ENCODE measurements at places on chromosomes 16 and 17.

DNA sequence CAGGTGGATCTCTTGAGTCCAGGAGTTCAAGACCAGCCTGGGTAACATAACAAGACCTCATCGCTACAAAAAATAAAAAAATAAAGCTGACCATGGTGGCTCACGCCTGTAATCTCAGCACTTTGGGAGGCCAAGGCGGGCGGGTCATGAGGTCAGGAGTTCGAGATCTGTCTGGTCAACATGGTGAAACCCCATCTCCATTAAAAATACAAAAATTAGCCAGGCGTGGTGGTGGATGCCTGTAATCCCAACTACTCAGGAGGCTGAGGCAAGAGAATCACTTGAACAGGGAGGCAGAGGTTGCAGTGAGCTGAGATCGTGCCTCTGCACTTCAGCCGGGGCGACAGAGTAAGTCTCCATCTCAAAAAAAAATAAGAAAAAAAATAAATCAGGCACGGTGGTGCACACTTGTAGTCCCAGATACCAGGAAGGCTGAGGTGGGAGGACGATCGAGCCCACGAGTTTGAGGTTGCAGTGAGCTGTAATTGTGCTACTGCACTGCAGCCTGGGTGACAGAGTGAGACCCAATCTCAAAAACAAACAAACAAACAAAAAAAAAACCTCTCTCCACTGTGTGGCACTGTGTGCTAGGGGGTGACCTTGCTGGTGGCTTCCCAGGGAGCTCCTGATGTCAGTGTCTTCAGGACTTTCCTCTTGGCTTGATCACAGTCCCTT lies 19.8 kb upstream of the MAPK3 start:
- DNase-seq: no peak

DNA sequence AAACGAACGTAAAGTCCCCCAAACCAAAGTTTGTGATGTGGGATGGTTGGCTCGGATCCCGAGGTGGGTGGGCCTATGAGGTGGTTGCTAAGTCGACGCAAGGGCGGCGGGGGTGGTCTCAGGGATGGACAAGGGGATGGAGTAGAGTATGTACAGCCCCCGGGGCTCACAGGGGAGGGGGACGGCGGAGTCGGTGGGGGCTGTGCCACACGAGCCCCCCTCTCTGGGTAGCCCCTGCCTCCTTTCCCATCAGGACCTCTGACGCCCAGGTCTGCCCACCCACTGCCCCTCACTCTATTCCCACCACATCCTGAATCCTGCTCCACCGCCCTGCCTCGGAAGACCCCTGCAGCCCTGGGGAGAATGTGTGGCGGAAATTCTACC lies 15.2 kb downstream of the IL34 start:
- no peak for DNase-seq

DNA sequence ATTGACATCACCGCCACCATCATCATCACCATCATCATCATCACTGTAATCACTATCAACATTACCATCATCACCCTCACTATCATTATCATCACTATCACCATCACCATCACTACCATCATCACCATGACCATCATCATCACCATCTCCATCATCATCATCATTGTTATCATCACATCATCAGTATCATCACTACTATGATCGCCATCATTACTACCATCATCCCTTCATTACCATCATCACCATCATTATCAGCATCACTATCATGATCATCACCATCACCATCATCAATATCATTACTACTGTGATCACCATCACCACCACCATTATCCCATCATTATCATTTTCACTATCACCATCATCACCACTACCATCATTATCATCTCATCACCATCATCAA lies 368.3 kb downstream of the SEC14L1 start:
- no peak for DNase-seq

- DNase-seq: no peak
Observed at GRCh38 chr16:81254922-81255526, 16.5 kb downstream of the BCO1 start.

DNA sequence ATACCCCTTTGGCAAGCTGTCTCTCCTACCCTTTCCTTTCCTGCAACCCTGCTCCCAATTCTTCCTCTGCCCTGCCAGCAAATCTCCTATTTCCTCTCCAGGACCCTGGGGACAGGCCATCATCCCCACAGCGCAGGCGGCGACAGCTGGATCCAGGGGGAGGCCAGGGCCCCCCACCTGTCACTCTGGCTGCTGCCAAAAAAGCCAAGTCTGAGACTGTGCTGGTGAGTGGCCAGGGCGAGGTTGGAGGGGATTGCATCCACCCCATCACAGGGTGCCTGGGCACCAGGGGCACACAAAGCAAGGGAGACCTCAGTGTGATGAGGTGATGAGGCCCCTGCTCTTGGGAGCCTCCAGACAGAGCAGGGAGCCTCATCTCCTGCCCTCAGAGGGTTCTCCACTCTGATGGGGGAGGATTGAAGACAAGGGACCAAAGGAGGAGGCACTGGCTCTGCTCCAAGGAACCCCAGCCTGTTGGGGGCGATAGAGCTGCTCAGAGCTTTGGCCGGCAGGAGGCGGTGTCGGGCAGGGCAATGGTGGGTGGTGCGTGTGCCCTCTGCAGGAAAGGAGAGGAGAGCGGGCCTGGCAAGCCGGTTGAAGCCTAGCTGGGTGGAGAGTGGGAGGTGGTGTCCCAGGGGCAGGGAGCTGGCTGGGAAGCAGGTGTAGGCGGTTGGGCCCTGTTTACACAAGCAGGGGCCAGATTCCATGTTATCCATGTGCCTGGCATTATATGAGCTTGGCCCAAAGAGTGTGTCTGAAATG lies 15.6 kb upstream of the PDK2 start:
- DNase-seq: no peak

DNA sequence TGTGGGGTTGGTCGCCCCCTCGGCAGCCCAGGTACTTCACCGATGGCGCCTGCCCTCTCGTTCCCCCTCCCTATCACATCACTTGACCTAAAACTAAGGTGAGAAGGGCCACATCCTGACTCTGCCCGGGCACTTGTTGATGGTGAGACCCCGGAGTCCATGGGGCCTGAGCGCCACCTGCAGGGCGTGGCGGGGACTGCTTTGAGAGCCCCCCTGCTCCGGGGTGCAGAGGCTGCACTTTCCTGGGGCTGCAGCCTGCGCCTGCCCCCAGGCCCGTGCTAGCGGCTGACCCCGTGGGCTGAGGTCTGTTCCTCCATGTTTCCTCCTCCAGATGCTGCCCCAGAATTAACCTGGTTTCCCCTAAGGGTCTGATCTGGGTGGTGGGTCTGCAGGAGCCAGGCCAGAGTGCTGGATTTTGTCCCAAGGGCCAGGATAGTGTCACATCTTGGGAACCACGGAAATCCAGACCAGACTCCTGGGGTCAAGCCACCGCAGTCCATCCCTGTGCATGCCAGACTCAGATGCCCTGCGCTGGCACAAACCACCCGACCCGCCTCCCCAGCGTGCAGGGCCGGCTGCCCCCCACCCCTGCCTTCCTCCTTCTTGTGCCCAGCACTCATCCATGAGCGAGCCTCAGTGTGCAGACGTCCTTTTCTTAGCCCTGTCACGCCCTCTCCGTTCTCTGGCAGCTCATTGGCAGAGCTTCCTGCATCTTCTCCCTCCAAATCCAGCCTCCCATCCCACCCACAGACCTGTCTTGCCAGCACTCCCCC lies 2.7 kb downstream of the NDUFAF8 start:
- DNase-seq: peak; percentile 67

DNA sequence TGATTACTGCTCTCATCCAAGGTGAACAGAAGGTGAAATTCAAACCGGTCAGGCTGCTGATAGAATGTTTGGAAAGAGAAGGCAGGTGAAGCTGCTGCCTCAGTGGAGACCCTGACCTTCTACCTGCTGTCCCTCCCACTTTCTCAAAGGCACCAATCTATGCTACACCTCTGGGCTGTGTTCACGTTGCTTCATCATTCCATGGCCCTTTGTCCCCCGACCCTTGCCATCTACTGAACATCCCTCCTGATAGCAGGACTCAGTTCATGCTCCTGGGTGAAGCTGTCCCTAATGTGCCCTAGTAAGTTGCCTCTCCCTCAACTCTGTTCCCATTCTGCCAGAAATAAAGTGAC lies 44.2 kb upstream of the SOX9 start:
- no peak for DNase-seq

DNA sequence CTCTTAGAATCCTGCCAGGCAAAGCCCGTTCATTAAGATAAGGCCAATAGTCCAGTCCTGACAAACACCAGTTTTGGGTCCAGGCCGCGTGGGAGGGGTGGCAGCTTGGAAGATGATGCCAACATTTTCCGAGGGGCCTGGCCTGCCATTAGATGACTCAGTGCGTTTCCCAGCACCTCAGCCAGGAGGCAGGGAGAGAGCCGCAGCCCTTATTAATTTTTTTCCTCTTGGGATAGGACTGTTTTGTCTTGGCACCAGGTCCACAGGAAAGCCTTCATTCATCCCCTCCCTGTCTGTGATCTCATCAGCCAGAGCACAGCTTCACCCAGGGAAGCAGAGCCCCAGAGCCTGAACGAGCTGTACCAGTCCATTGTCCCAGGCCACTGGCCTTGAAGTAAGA lies 4.7 kb upstream of the NDEL1 start:
- no peak for DNase-seq

DNA sequence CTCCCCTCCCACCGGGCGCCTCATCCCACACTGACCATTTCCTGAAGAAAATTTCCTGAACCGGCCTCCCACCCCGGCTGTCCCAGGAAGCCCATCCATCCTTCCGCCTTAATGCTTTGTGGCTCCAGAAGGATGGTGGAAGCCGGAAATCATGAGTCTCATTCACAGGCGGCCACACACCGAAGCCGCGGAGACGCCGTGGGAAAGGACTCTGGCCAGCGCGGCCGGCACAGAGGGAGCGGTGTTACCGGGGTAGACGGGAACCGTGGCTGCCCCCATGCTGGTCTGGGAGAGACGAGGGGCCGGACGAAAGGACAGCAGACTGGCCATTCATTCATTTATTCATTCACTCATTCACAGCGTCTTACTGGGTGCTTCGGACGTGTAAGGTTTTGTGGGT lies 326.8 kb downstream of the SEC14L1 start:
- DNase-seq: no peak

DNA sequence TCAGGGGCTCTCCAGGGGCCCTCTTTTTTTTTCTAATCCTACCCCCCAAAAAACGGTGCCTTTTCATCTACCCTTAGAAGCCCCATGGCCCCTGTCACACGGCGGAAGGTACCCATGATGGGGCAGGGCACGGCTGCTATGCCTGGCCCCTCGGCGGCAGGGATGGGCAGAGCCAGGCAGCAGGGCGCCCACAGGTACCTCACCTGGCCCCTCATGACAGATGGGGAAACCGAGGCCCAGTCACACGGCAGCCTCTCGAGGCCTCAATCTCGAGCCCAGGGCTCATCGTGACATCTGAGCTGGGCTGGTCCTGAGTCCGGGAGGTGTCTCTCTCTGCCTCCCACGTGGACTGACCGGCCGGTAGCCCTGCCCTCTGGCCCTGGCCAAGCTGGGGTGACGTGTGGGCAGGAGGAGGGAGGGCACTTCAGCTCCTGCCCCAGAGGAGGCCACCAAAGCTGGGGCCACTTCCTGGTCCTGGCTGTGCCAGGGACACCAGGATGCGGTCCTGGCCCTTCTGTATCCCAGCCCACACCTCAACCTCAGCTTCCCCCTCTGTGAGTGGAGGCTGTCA lies 11.6 kb downstream of the TRAF7 start:
- DNase-seq: no peak

DNA sequence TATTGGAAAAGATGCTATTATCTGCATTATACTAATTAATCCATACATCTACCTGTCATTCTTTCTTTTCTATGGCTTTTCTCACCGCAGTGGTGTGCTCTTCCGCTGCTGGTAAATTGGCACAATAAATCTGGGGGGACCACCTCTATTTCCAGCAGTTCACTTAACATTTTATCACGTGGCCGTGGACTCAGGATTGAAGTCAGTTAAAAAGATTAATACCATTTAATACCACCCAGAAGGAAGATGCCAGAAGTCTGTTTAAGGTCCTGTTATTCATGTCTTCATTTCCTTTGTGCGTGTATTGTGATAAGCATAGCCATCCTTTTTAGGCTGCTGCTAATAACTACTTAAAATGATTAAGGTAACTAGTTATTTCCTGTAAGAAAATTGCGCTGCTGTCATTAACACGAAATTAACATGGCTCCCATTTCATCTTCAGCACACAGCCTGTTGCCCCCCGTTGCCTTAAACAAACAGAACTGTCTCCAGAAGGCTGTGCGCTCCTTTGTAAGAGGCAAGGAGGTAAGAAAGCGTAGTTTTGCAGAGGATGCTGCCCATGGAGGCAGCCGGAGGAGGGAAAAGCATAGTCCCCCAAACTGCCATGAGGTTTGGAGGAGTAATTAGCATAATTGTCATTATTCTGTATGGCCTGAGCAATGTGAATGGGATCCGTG lies 414.4 kb downstream of the UTP18 start:
- DNase-seq: no peak

GRCh38 chr17:78645421-78646295 lies 68.5 kb upstream of the DNAH17 start:
- DNase-seq: peak; percentile 75

- no peak for DNase-seq
Observed at GRCh38 chr16:88540346-88540977, 29.7 kb upstream of the ZC3H18 start.

DNA sequence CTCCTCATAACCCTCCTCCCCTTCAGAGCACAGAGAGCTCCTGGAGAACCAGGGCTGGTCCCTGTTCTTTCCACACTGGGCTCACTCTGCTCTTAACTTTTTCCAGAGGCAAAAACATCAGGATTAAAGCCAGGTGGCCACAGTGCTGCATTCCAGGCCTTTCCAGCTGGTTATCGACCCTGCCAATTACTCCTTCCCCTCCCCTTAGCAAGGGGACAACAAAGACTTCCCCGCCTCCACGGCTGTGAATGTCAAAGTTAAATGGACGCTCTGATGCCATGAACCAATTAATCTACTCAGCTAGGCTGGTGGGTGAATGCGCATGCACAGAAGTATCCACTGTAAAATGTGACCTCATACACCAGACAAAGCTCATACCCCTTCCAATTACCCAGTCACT lies 23.1 kb downstream of the ACLY start:
- DNase-seq: no peak

- peak; percentile 51 for DNase-seq
Observed at GRCh38 chr17:50348522-50349242, 2.8 kb downstream of the XYLT2 start.

DNA sequence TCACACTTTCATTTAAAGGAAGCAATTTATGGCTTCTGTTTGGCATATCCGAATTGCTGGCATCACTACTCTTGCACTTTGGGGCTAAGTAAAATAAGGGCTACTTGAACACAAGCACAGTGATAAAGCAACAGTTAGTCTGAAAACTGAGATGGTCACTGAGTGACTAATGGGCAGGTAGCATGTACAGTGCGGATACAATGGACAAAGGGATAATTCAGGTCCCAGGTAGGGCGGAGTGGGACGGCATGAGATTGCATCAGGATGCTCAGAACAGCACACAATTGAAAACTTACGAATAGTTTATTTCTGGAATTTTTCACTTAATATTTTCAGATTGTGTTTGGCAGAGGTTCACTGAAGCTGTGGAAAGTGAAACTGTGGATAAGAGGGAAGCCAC lies 9.2 kb upstream of the SMIM36 start:
- DNase-seq: no peak

- DNase-seq: no peak
Observed at GRCh38 chr17:18039535-18040260, 490 bp downstream of the GID4 start.

DNA sequence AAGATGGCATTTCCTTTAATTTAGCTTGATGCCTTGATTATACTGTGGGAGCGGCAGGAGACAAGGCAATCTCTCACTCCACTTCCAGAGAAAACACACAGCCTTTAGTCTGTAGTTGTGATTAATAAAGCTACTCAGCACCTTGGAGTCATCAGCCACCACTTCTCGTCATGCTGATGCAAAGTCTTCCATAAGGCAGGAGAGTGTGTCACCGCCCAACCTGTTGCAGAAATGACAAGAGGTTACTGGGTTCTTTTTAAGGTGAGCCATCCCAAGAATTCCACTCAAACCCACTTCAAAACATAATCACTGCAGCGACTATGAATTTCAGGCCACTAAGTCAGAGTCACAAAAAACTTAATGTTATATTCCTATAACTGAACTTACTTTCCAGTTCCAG lies 223.9 kb upstream of the TOX3 start:
- DNase-seq: no peak
